ENCODE measurements at places on chromosomes 16 and 17. TPM values are rescaled to one million over a fixed set of nuclear protein-coding genes. Genes with fewer than 3 reads are reported as not detected.

Gene NPIPA8
- 4.8 TPM for total RNA-seq

DNA sequence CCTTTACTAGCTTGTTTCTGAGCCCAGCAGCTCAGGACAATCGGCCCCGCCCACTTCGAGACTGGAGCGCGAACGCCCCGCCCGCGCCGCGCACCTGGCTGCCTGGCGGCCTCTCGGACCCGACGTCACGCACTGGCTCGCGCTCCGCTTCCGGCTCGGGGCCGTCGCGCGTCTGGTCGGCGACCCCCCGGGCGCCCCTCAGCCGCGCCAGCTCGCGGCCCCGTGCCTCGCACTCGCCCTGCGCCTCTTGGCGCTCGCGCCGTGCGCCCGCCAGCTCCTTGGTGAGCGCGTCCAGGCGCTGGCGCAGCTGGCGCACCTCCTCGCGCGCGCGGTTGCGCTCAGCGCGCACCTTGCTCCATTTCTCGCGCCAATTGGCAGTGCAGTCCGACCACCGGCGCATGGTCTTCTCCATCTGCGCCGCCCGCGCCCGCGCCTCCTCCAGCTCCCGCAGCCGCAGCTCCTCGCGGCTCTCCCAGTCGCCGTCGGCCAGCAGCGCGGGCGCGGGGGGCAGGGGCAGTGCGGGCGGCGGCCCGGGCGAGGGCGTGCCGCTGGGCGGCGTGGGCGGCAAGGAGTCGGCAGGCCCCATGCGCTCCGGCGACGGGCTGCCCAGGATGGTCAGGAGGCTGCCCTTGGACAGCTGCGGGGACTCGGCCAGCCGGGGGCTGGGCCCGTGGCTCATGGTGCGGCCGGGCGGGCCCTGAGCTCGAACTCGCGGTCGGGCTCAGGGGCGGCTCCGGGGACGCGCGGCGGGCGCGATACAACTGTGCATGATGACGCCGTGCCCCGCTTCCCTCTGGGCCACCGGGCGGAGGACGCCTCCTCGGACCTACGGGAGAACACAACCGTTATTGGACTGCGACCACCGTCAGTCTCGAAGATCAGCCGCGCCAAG is 7.6 kb downstream of the CCDC102A start:
- DNase-seq = peak; percentile 82

GRCh38 chr16:75584108-75584507 is 17.9 kb downstream of the GABARAPL2 start:
- DNase-seq = no peak

Gene YBX2
- 1.3 TPM for total RNA-seq

DNA sequence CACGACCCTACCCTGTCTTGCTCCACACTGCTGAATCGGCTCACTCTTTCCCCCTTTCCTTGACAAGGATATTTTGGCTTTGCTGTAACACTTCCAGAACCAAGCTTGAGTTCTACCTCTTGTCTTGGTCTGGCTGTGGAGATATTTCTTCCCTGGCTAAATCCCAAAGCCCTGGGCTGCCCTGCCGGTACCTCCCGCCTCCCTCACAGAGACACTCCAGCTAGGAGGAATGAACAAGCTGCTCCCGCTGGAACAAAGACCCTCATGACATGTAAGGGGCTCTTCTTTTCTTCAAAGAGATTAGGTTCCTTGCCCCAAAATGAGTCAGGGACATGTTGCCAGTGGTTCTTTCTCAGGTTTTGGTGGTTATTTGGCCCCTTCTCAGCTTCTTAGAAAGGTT is 10.8 kb downstream of the INPP5K start:
- no peak for DNase-seq

Gene HBA2
- total RNA-seq = 33.9 TPM

GRCh38 chr16:50155925-50156324 is 2.8 kb downstream of the TENT4B start:
- no peak for DNase-seq

DNA sequence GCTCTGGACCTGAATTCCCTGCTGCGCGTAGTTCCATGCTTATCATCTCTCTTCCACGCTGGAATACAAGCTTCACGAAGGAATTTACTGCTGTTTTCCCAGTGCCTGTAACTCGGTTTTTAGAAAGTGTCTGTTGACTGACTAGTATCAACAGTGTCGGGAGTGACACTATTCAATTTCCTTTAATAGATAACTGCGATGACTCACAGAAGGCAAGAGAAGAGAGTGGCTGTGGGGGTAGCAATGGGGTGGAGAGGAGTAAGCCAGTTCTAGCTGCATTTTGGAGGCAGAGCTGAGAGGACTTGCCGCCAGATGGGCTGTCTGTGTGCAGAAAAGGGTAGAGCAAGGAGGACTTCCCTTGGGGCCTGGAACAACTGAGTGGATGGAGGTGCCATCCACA is 25.2 kb downstream of the B4GALNT2 start:
- DNase-seq = no peak

Gene IFT20
- total RNA-seq = 37.5 TPM

GRCh38 chr16:1787322-1788094 is 4.7 kb downstream of the NUBP2 start:
- no peak for DNase-seq

- no peak for DNase-seq
These were observed 4.3 kb upstream of the RANGRF start for GRCh38 chr17:8284126-8284525.

Gene GPR179
- not detected for total RNA-seq

- DNase-seq = no peak
These were observed 86.4 kb downstream of the TEX14 start for GRCh38 chr17:58605470-58605869.

Gene RBBP6
- 51.3 TPM for total RNA-seq

DNA sequence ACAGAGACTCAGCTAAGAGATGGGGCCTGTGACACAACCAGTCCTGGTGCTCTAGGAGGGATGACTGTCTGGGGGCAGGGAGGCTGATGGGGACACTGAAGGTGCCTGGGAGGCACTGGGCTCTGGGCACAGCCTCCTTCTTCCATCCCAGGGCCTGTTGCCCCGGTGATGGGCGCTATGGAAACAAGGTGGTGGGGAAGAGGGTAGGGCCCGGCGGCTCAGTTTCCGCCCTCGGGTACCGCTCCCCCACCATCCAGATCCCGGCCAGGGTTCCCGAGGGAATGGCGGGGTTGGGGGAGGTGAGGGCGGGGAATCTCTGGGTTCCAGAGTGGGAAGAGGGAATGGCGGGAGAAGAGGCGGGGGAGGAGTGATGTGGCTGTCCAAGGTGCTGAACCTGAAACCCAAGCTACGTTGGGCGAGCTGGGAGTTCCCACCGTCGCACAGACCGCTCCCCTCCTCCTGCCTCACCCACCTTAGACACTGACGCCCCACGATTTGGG is 981 bp downstream of the KCNH4 start:
- DNase-seq = peak; percentile 84

- peak; percentile 87 for DNase-seq
These were observed 661 bp upstream of the ALOXE3 start for GRCh38 chr17:8118769-8119580.
